ENCODE measurements at places on chromosomes 1 and 21.
A peak's percentile ranks its signal among the peaks of the same experiment; 100 is the strongest.

- no peak for DNase-seq
Observed at GRCh38 chr1:6125366-6125765, 54.8 kb downstream of the CHD5 start.

- DNase-seq = no peak
Observed at GRCh38 chr1:160935527-160936258, 18.9 kb downstream of the ITLN2 start.

DNA sequence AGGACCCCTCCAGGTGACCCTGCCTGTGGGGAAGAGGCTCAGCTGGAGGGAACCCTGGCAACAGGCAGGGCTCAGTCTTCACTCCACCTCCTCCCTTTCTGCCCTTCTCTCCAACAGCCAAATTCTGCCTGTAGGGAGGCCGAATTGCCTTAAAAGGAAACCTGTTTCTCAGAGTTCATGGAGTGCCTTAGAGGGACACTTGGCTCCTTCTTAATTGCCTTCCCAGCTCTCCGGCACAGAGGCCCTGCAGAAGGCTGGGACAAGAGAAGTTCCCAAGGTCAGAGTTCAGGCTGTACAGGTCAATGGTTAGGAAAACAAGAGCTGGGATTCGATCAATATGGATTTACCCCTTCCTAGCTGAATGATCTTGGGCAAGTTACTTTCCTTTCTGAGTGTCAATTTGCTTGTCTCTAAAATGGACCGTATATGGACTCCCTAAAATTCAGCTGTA lies 6.2 kb downstream of the CSRP1 start:
- DNase-seq = no peak

GRCh38 chr1:230175839-230176238 lies 108.8 kb downstream of the GALNT2 start:
- DNase-seq = no peak

- peak; percentile 12 for DNase-seq
Observed at GRCh38 chr1:168266644-168267186, 14.0 kb upstream of the TBX19 start.

DNA sequence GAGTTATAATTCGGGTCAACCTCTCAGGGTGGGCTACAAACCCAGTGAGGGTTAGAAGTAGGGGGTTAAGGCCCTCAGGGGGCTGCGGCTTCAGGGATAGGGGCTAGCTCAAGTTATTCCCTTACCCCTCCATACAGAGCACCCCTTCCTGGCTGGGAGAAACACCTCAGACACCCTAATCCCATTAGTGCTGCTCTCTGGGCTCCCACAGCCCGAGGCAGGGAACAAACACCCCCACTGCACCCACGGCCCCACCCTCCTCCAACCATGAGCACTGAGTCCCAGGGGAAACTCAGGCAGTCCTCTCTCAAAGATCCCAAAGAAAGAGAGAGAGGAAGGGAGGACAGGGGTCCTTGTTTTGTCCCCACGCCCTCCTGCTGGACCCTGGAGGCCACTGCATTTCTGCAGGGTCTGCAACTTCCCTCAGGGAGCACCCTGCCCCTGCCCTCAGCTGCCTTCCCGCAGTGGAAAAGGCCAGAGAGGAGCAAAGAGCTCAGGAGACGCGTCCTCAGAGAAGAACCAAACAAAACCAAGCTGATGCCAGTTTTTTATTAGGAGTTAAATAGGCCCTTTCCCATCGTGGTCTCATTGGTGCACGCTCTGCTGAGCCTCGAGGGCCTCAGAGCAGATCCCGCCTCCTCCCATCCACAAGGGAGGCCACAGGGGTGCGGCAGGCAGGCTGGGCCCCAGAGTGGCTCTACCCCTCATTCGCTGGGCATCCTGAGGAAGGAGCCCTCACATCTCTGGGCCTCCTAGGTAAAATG lies 1.4 kb upstream of the S100A4 start:
- no peak for DNase-seq

DNA sequence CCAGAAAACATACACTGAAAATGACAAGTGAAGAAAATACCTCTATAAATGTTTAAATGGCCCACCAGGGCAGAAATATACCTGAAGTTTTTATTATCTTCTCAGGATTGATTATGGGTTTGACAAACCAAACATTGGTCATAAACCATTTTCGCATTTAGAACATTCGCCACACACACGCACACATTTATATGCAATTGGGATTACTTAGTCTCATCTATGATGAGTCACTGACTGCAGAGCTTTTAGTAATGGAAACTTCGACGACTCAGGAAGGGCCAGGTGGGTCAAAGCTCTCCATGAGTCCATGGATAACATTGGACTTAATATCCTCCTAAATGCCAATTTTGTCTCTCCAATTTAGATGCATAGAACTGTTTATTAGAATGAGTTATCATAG lies 16.9 kb downstream of the NRDC start:
- peak; percentile 5 for DNase-seq

- peak; percentile 75 for DNase-seq
Observed at GRCh38 chr21:43012596-43012995, 38.2 kb downstream of the PKNOX1 start.

DNA sequence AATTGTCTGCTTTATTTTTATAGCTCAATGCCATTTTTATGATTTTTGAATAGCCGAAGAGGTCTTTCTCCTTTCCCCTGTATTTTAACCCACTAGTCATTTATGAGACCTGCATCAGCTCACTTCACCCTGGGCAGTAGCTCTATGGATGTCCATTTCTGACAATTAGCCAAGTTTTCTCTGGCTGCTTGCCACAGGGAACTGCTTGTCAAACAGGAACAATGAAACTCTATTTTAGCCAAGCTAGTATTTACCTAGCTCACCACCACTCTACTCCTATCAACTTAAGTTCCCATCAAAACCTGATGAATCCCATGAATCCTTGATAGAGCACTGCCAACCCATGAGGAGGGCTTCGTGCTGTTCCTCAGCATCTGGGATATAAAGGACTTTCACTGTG lies 406.7 kb downstream of the RWDD3 start:
- DNase-seq = no peak

DNA sequence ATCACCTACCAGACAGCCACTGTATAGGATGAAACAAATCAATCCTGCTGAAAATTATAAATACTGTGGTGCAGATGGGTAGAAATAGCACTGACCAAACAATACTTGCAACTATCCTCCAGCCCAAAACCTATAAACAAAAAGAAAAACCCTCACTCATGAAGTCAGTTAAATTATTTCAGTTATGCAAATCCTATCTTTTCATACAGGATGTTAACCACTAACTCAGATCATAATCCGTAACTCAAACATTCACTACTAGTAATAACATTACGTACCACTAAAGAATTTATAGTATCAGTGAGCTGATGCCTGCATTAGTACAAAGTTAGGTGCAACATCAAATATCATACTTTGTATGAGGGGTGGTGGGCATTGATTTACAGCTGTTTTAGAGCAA lies 2.6 kb downstream of the NDC1 start:
- no peak for DNase-seq

GRCh38 chr21:38346286-38346685 lies 89.5 kb downstream of the KCNJ15 start:
- DNase-seq = no peak

GRCh38 chr1:218585511-218586184 lies 240.5 kb downstream of the TGFB2 start:
- peak; percentile 49 for DNase-seq

DNA sequence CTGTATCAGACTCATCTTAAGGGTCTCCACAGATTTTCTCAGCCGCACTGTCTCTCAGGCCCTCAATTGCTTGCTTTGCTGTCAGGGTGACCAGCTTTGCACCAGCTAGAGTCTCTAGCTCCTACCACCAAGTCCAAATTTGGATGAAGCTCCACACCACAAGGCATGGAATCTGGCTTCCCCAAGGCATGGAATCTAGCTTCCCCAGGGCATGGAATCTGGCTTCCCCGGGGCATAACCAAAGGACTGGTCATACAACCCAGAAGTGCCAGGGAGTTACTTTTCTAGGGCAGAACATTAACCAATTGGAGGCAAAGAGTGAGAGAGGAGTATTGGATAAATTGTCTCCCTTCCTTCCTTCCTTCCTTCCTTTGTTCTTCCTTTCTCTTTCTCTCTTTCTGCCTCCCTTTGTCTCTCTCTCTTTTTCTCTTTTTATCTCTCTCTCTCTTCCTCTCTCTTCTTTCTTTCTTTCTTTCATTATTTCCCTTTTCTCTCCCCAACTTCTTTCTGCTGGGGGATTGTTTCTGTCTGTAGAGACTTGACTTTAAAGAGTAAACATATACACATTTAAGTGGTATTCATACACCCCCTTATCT lies 76.9 kb upstream of the HAO2 start:
- peak; percentile 47 for DNase-seq

GRCh38 chr1:38964140-38964548 lies 22.5 kb upstream of the RHBDL2 start:
- no peak for DNase-seq

DNA sequence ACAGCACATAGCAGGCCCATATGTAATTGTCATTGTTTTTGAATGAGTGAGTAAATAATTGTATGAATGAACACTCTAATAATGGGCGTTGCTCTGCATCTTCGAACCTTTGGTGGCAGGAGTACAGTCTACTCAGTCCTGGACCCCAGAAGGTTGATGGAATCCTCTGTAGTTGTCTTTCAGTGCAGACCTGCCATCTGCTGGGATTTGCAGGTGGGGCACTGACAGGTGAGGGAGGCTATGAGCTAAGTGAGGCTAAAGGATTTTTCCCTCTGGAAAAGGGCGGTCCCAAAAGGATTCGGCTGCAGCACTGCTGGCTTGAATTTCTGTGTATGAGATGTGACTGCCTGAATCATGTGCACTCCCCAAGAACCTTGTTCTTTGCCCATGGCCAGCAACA lies 53.4 kb downstream of the PLXNA2 start:
- DNase-seq = no peak

DNA sequence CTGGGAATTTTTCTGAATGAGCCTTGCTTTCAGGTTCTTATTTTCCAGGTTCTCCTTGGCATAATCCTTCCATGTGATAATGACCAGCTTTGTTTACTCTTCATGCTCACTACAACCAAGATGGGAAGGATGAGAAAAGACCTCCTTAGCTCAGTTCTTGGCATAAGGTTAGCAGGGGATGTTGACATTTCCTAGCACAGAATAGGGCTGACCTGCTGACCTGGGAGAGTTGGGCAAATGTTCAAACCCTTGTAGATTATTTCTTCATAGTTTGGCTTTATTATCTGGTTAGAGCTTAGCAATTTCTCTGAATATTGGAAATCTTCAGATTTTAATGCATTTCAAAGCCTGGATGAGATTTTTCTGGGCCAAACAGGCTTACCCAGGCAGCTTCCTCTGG lies 23.6 kb upstream of the SYT6 start:
- no peak for DNase-seq

DNA sequence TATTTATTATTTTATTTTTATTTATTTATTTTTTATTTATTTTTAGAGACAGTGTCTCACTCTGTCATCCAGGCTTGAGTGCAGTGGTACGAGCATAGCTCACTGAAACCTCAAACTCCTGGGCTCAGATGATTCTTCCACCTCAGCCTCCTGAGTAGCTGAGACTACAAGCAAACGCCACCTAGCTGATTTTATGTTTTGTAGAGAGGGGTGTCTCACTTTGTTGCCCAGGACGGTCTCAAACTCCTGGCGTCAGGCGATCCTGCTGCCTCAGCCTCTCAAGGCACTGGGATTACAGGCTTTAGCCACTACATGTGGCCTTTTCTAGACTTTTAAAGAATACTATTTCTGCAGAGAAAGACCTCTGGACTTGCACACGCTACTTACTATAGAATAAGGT lies 61.3 kb upstream of the C1orf53 start:
- no peak for DNase-seq

DNA sequence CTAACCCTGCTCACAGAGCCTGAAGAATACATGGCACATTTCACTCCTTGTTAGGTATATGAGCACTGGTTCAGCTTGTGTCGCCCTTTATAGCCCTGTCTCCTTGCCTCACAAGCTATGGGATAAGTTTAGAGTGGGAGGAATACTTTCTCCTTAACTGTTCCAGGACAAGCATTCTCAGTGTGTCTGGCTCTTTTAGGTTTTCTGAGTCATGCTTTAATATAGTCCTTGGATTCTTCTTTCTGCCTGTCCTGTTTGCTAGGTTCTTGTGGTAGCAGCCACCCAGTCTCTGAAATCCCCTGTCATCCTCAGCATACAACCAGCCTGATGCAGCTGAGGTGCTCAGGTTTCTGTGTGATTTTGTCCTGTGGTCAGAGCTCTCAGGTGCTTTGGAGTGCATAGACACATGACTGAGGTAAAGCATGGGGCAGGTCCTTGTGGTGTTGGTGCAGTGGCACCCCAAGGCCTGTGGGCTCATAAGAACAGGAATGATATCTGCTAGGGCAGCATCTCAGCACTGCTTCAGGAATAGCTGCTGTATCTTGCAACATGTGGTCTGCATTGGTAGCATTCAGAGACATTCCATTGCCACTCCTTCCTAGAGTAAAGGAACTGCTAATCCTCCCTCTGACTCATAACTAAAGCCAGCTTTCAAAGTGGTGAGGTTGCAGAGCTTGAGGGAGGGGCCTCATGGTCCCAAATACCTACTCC lies 14.2 kb upstream of the CASQ2 start:
- DNase-seq = peak; percentile 85

DNA sequence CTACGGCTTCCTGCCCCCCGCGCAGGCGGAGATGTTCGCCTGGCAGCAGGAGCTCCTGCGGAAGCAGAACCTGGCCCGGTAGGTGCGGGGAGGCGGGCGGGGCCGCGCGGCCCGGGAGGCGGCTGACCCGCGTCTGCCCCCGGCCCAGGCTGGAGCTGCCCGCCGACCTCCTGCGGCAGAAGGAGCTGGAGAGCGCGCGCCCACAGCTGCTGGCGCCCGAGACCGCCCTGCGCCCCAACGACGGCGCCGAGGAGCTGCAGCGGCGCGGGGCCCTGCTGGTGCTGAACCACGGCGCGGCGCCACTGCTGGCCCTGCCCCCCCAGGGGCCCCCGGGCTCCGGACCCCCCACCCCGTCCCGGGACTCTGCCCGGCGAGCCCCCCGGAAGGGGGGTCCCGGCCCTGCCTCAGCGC lies 16.6 kb downstream of the NOC2L start:
- no peak for DNase-seq

GRCh38 chr21:35023396-35024070 lies 25.6 kb downstream of the RUNX1 start:
- no peak for DNase-seq

GRCh38 chr1:170306948-170307347 lies 161.2 kb downstream of the NTMT2 start:
- no peak for DNase-seq

GRCh38 chr1:201662646-201663045 lies 123.7 kb downstream of the NAV1 start:
- DNase-seq = no peak

GRCh38 chr1:181149326-181150125 lies 61.0 kb downstream of the IER5 start:
- no peak for DNase-seq

DNA sequence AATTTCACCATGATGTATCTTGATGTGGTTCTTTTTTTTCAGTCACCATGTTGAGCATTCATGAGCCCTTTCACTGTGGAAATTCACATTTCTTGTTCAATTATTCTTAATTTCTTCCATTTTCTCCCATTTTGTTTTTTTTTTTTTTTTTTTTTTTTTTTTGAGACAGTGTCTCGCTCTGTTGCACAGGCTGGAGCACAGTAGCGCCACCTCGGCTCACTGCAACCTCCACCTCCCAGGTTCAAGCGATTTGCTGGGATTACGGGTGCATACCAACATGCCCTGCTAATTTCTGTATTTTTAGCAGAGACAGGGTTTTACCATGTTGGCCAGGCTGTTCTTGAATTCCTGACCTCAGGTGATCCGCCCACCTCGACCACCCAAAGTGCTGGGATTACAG lies 14.7 kb downstream of the ZNF644 start:
- no peak for DNase-seq

All from kidney tubule cell (primary cell).